ENCODE measurements at places on chromosomes 5 and 9.
A peak's percentile ranks its signal among the peaks of the same experiment; 100 is the strongest.

DNA sequence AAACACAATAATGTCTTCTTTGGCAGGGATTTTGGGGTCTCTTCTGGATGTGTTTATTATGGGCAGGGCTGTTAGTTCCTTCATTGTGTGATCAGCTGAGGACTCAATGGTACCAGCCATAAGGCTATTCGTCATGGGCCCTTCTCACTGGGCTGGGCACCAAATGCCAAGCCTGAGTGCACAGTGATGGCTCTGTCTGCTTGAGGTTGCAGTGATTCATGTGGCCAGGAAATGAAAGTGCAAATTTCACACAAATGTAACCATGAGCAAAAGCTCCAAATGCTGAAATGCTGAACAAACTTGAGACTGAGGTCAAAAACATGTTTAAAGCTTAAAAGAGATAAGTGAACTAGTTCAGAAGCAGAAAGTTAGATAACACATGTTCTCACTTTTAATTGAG, 191.0 kb downstream of the TARS1 start:
- no peak for DNase-seq

DNA sequence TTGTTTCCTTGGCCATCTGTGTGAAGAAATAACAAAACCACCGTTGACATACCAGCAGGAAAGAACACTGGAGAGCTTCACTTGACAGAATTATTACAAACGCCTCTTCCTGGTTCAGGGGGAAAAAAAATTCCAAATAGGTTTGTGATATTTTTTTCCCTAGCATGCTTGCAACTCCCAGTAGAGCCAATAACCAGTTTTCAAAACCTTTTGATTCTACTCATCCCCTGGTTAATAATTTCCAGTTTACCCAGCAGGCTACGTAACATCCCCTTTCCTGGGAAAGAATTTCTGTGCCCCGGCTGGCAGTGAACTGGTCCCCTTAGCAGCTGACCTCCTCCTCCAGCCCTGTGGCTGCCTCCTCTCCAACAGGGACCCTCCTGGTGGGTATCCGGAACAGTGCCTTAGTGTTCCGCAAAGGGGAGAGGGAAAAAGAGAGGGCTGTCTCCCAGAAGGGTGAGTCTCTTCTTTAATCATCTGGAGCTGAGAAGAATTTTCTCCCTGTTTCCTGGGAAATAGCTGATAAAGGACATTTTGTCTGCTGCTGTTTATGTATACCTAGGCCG, 72.8 kb upstream of the BOD1 start:
- no peak for DNase-seq

DNA sequence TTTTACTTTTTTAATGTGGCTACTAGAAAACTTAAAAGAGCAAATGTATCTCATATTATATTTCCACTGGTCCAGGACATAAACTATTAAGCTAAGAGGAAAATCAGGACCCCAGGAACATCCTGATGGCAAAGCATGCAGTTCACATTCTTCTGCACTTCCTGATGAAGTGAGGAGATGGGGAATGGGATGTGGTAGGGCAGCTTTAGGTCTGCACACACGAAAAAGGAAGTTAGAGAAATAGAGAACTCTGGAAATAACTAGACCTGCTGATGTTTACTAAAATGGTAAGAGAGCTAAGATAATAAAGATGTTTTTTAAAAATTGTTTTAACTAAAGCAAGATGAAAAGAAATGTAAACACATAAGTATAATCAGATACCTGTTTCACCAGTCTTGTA, 39.7 kb upstream of the NIPBL start:
- DNase-seq: no peak

- no peak for DNase-seq
Measured at GRCh38 chr5:76547891-76548524, 75.2 kb downstream of the F2RL2 start.

GRCh38 chr5:56326770-56327169, 93.6 kb upstream of the ANKRD55 start:
- DNase-seq: no peak

DNA sequence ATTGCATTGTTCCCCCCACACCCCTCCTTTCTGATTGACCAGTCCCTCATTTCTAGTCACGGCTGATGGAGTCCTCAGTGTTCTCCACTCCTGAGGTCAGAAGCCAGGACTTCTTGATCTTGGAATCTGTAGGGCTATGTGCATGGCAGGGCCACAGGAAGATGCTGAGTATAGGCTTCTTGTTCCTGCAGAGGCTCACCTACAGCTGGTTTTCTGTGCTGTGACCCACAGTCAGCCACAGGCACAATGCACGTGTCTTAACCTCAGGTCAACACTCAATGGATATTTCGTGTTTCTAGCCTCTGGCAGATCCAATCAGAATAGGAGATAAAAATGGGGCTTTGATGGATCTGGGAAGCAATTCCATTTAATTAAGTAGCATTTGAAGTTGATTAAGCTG, 14.3 kb upstream of the CXCL14 start:
- DNase-seq: no peak

- no peak for DNase-seq
Measured at GRCh38 chr5:64972591-64972990, 203.9 kb downstream of the CWC27 start.

DNA sequence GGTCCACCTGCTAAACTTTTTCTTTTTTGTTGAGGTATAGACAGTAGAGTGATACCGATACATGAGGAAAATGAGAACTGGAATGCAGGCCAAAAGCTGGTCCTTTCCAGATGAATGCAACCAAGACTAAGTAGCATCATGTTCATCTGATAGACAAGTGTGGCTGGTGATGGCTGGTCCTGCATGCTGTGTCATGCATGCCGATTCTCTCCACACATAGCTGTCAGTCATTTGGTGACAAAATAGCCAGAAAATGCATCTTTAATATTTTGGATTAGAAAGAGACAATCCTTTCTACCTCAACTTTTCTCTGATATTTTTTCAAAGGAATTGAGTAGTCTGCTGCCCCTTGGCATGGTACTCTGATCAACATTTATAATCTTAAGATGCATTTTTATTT, 49.9 kb downstream of the ZSWIM6 start:
- no peak for DNase-seq

DNA sequence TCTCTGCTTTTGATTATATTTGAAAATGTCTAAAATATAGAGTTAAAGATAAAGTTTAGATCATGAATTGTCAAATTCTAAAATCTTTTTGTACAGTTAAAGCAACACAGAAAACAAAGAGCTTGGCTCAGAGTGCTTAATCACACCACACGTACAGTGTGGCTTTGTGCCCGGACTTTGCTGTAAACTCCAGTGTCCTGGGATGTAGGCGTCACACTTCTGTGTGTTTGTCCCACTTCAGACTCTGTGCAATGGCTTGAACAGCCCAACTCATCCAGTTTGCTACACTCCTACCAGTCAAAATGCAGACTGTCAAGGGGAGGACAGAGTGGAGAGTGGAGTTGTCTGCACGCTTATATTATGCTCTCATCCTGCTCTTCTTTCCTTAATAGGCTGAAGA, 45.3 kb downstream of the SMARCA2 start:
- no peak for DNase-seq

DNA sequence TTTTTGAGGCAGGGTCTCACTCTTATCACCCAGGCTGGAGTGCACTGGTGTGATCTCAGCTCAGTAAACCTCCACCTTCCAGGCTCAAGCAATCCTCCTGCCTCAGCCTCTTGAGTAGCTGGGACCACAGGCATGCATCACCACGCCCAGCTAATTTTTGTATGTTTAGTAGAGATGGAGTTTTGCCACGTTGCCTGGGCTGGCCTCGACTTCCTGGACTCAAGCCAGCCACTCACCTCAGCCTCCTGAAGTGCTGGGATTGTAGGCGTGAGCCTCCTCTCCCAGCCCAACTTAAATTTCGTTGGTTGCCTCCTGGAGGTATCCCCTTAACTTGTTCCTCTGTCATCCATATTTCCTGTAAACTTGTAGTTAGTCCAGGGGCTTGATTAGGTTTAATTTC, 47.2 kb downstream of the RAB24 start:
- no peak for DNase-seq

DNA sequence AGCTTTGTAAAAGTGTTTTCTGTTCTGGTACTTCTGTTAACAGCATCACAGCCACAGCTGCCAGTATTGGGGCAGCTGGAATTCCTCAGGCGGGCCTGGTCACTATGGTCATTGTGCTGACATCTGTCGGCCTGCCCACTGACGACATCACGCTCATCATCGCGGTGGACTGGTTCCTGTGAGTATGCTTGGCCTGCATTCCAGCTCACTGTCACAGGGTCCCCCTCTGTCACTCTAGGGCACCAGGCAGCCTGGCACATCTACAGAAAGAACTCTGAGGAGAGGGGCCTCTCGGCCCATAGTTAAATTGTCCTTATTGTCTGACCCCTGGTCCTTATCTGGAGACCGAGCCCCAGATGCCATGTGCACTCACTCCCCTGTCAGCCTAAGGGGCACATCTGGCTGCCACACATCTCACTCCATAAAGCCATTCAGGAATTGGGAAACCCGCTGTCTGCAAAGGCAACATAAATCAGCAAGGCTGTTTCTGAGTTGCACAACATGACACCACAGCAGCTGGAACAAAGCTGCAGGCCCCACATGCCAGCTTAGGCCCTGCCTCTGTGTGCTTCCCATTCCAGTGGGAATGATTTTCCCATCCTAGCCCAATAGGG, 77.5 kb downstream of the SLC1A3 start:
- no peak for DNase-seq

- DNase-seq: peak; percentile 17
Measured at GRCh38 chr5:132470010-132470392, 20.6 kb downstream of the IRF1 start.

DNA sequence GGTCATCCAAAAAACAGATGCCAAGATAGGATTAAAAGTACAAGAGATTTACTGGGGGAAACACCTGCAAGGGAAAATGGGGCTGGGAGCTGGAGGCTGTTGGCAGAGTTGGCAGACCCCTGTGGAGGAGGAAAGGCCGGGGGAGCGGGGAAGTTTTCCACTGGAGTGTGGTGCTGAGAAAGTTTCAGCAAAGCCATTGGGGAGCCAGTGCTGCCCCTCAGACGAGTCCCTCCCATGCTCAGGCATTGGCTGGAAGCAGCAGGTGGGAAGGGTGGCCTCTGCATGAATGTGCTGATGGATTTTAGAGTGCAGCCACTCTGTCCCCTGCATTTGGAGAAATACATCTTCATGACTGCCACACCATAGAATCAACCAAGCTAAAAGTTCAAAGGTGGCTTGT, 52.8 kb downstream of the TTC1 start:
- DNase-seq: no peak

- no peak for DNase-seq
Measured at GRCh38 chr5:143560378-143560777, 156.9 kb upstream of the NR3C1 start.

- DNase-seq: no peak
Measured at GRCh38 chr9:31601666-31602065, 782.8 kb upstream of the ACO1 start.

- no peak for DNase-seq
Measured at GRCh38 chr9:131370638-131371037, 23.2 kb upstream of the PRRC2B start.

Measured in natural killer cell (primary cell).